B cell (primary cell): ENCODE measurements at places on chromosomes 3 and 15.

GRCh38 chr3:38115645-38116427 is 21.1 kb downstream of the ACAA1 start:
- no peak for DNase-seq

- DNase-seq, result no peak
Measured at GRCh38 chr15:74978503-74978902, 16.9 kb upstream of the SCAMP5 start.

DNA sequence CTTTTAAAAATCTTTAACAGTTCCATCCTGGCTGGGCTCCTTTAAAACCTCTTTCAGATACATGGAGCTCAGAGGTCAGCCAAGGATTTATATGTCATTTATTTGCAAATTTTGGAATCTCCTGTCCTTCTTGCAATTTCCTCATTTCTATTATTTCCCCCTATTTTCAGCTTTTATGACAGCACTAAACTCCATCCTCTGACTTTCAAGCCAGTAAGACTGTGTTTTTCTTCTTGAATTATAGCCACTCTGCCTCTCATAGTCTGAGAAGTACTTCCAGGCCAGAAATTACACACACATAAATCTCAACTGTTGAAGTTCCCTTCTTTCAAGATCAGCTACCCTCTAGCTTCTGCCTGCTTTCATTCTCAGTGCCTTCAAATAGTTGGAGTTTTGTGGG is 73.2 kb downstream of the IQCH start:
- DNase-seq, result no peak

- no peak for DNase-seq
Measured at GRCh38 chr3:127908951-127909350, 6.1 kb upstream of the KBTBD12 start.

DNA sequence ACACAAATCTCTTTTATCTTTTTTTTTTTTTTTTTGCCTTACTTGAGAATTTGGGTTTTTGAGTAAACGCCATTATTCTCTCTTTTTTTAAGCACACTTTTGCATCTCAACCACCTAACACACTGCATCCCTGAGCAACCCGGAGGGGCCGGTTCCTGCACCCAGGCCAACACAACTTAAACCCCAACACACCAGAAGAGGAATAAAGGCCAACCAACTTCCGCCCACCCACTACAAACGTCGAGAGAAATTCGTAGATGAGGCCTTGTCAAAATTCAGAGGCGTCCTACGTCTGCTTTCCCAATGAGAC is 389 bp upstream of the CCNB2 start:
- no peak for DNase-seq
